Cerebellar nuclear complex (tissue), 1 donor: ENCODE measurements at places on chromosomes 3 and 15.

GRCh38 chr3:115864911-115865310 lies 241.6 kb downstream of the GAP43 start:
- DNase-seq, result no peak

- DNase-seq, result no peak
Observed at GRCh38 chr3:139588450-139588849, 48.9 kb upstream of the RBP1 start.

DNA sequence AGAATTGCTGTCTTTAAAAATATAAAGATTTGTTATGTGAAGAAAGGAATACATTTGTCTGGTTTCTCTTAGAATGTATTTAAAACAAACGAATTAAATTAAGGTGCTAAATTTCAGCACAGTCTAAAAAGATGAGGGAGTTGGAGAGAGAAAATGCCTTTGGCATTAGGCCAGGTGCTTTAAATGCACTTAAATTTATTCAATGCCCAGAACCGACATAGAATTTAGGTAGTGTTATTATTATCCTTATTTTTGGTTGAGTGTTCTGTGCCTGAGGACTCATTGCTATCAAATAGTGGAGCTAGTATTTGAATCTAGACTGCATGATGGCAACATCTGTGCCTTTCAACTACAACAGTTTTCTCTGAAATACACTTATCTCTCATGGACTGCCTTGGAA lies 287.5 kb downstream of the RBMS3 start:
- no peak for DNase-seq

GRCh38 chr3:175198991-175199783 lies 340.1 kb downstream of the NAALADL2 start:
- DNase-seq, result no peak

DNA sequence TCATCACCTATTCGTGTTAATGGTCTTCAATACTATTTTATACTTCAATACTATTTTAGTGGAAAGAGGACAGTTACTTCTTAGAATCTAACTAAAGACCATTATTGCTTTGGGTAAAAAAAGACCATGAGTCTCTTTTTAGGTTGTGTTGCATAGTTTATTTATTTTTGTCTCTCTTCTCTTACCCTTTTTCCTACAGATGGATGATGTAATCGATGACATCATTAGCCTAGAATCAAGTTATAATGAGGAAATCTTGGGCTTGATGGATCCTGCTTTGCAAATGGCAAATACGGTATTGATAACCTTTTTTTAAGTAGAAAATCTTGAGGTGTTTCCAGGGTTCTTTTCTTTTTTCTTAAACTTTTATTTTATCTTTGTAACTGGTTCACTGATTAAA lies 58.5 kb upstream of the SAMMSON start:
- no peak for DNase-seq

DNA sequence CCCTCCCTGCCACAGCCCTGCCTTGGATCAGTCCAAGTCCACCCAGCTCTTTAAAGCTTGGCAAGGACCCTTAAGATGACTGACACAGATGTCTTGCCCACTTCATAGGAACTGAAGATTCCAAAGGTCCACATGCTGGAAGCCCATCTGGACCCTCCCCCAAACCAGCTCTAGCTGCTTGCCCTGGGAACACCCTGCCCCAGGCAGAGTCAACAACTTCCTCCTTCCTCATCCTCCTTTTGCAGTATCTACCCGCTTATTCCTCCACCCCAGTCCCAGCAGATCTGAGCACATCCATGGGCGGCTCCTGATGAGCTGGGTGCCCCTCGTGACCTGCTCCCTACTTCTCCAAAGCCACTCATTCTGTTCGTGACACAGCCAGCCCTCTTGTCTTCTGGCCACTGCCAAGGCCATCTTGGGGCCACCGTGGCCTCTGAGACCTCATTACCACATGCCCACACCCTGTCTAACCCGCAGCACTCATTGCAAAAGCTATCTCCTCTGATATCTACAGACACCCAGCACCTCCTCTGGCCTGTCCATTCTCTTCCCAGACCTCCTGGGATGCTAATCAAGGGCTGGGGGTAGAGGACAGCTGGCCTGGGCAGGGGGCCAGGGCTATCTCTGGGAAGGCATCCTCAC lies 2.0 kb upstream of the PFKFB4 start:
- DNase-seq, result no peak

DNA sequence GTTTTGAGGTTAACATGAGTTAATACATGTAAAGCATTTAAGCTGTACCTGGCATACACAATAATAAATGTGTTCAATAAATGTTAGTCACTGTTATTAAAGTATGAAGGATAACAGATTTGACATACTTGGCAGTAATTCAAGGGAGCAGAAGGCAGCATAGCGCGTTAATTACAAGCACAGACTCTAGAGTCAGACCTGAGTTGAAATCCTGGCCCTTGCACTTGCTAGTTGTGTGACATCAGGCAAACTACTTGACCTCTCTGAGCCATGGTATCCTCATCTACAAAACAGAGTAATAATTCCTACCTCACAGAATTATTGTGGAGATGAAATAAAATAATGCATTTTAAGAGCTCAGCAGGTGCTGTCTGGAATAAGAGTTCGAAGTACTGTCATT lies 5.4 kb downstream of the IFT122 start:
- no peak for DNase-seq

GRCh38 chr15:72472992-72473610 lies 1.0 kb upstream of the ARIH1 start:
- no peak for DNase-seq

DNA sequence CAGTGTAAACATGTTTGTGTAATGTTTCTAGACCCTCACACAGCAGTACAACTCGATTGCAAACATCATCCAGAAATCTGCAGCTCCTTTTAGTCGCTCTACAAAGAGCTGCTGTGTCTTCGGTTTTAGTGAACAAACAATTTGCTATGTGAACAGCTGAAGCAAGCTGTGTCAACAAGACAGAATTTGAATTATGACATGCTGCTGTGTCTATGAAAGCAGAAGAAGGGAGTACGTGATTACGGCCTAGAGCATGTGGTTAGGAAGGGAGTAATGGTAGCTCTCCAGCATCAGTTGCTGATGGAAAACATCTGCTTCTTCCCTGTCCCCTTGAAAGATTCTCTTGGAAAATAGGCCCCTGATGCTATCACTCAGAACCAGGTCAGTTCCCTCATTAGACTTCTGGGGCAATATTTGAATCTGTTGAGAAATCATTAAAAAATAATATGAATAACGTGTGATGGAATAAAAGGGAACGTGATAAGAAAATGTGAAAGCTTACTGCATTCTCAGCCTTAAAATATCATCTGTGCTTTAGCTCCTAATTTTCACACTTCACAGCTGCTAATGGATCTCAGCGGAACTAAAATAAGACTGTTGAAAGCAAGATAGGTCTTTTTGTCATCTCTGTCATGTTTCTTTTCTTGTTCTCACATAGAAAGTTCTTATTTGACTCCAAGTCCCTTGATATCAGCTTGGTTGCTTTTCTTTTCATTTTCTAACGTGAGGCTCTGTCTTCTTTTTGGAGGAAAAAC lies 891.5 kb downstream of the ROBO2 start:
- DNase-seq, result no peak

DNA sequence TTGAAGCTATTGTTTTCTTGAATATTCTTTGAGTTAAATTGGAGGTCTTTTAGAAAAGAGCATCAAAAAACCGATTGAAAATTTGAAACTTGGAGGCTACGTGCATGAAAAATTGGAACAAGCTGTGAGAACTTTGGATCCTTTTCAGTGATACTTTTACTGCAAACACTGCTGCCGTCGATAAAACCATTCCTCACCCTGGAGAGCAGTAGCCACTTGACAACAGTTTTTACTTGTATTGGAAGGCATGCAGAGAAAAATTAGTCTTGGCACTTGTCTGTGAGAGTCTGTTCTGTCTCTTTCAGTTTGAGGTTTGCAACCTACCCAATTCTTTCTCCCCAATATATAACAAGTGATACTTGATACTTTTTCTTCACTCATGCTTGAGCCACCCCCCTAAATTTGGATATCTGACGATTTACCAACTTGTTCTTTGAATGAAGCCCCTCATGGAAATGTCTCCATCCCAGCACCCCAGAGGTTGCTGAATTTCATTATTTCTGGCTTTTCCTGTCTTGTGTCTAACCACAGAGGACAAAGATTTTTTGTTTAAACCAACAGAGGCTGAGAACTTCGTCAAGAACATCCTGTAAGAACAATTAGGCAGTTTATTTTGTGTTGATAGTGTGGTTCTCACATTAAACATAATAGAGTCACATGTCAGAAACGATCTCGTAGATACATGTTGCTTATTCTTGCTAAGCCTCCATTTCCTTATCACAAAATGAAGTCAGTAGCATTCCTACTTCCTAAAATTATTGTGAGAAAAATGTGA lies 307.3 kb upstream of the PLSCR5 start:
- DNase-seq, result no peak

GRCh38 chr3:54120657-54121413 lies 1.5 kb upstream of the CACNA2D3 start:
- no peak for DNase-seq

- no peak for DNase-seq
Observed at GRCh38 chr15:42151736-42152135, 4.7 kb downstream of the PLA2G4F start.

GRCh38 chr3:47612178-47612577 lies 33.5 kb upstream of the CSPG5 start:
- peak; percentile 62 for DNase-seq
